ENCODE measurements at places on chromosomes 2 and 18.

DNA sequence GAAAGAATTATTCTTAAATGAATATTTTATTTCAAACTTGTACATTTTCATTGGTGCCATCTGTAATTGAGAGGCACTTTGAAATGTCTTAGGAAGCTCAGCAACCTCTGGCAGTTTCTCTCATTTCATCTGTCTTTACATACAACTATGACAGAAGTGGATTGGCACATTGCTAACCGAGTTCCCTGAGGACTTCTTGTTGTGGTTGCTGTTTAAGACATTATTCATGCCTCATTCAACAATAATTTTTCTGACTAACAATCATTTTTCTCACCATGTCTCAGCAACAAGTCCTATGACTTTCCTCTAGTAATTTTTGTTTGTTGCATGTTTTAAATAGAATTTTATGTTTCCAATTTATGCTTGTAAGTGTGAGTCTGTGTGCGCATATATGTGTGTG, 284.0 kb upstream of the CWC22 start:
- no peak for DNase-seq

- DNase-seq = no peak
Observed at GRCh38 chr2:119598596-119599263, 54.5 kb downstream of the CFAP221 start.

DNA sequence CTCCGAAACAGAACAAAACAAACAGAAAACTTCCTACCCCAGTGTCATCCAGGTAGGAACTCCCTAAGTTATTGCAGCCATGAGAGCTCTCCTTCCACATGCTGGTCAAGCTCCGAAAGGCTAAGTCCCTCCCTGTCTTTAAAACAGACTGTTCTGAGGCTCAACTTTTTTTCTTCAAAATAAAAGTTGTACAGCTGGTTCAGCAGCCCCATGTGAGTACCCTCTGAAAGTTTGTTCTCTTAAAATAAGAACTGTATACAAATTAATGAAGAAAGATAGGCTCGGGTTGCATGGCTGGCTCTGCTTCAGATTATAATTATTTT, at the start of gene PDE1A:
PDE1A (minus strand) TSS at position 119 of the 323 bp plus-strand sequence.
- no peak for DNase-seq

DNA sequence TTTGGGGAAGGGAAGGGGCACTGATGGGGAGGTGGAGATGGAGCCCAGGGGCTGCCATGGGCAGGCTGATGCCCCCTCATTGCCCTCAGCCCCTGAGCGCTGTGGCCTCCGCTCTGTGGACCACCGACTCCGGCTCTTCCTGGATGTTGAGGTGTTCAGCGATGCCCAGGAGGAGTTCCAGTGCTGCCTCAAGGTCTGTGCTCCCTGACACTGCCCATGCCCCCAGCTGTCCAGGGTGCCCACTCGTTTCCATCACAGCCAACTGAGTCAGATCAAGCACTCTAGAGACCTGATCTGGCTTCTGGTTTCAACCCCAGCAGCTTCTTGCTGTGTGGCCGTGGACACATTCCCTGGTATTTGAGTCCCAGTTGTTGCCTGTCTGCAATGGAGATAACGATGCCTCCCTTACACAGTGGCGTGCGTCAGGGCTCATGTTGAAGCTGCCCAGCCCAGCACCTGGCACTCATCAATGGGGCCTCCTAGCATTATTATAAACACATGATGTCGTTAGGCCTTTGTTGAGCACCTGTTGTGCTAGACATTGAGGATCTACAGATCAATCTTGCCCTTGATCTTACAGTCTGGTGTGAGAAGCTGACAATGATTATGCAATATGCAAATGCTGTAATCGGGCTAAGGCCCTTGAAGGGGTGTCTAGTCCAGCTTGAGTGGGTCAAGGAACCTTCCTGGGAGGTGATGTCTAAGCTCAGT, 14.4 kb downstream of the STK11IP start:
- no peak for DNase-seq

DNA sequence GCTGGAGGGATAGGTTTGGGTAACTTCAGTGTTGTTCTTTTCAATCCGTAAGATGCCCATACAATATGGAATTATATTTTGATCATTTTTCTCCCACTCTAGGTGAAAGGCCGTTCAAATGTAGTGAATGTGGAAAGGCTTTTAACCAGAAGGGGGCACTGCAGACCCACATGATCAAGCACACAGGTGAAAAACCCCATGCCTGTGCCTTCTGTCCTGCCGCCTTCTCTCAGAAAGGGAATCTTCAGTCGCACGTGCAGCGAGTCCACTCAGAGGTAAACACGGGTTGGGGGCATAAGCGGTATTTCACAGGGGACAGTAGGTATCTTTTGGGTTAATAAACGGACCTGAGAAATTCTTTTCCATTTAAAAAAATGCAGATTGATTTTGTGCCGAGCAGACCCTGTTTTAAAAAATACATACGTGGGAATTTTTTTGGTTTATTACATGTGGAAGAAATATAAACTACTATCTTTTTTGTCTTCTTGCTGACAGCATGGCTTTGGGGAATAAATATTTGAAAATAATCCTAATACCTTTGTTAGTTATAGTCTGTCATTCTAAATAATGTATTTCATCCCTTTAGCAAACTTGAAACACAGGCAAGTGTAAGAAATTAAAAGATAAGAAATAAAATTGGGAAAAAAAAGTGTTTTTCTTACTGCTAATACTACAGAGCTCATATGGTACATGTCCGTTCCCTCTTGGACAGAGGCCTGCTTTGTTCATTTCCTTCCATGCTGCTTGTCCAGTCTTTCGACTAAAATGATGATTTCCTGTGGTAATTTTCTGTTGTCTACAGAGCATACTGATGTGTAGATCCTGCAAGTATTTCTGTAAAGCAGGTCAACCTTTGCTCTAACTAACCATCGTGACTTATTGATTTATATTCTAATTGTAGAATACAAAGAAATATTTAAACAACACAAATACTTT, 53.3 kb downstream of the ZNF236 start:
- DNase-seq = no peak

- no peak for DNase-seq
Observed at GRCh38 chr2:240514631-240515030, 43.2 kb downstream of the ANKMY1 start.

GRCh38 chr2:138277062-138277461, 224.5 kb upstream of the SPOPL start:
- DNase-seq = no peak

GRCh38 chr2:110865188-110865587, 132.8 kb downstream of the ACOXL start:
- DNase-seq = no peak

DNA sequence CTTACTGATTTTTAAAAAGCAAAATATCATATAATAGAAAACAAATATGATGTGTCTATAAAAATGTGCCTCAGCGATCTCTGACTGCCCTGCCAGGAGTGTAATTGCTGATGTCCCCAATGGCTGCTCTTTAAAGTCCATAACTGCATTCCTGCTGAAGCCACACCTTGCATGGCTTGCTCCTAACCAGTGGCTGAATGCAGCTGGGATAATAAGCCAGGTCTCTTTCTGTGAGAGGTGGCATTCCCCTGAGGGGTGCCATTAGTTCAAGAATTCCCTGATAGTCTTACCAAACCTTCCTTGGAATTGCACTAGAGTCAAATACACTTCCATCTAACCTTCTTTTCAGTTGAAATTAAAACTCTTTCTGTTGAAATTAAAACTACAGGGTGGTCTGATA, 125.8 kb upstream of the ZNF804A start:
- no peak for DNase-seq

DNA sequence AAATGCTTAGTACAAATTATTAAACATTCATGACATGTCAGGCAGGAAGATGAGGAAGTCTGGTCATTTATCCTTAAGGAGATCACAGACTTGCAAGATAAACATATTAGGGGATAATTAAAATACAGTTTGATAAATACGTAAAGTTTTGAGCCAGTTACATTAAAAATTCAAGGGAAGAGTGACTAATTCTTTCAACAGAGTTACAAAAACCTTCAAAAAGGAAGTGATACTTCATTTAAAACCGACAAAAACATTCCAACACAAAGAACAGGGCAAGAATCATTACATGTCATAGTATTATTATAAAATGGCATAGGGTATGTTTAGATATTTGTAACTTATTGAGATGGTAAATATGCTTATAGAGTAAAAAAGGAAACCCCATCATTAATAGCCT, 636.0 kb downstream of the NR4A2 start:
- DNase-seq = no peak

DNA sequence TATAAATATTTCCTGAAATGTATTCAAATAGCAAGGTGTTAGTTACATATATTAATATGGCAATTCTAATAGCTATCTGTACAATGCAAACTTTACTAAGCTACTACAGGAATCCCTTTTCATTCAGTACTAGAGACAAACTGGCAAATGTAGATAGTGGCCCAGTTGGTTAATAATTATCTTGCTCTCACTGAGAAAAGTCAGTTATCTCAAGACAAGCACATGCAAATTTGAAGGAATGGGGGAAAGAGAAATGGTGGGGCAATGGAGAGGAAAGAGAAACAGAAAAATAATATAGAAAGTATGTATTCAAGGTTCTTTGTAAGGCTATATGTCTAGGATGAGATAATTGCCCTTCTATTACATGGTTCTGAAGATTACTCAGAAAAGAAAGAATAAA, 280.0 kb downstream of the FIGN start:
- DNase-seq = no peak

- DNase-seq = no peak
Observed at GRCh38 chr2:46066601-46067000, 230.6 kb upstream of the EPAS1 start.

GRCh38 chr2:233080836-233081229, 20.7 kb downstream of the INPP5D start:
- no peak for DNase-seq

GRCh38 chr2:217804791-217805667, 197.8 kb downstream of the TNS1 start:
- DNase-seq = peak; percentile 1

All from CD8-positive, alpha-beta memory T cell (primary cell).